Stomach (tissue), 19 donors: ENCODE measurements at places on chromosomes 6 and 20. TPM values are rescaled to one million over a fixed set of nuclear protein-coding genes. Genes with fewer than 3 reads are reported as not detected.

DNA sequence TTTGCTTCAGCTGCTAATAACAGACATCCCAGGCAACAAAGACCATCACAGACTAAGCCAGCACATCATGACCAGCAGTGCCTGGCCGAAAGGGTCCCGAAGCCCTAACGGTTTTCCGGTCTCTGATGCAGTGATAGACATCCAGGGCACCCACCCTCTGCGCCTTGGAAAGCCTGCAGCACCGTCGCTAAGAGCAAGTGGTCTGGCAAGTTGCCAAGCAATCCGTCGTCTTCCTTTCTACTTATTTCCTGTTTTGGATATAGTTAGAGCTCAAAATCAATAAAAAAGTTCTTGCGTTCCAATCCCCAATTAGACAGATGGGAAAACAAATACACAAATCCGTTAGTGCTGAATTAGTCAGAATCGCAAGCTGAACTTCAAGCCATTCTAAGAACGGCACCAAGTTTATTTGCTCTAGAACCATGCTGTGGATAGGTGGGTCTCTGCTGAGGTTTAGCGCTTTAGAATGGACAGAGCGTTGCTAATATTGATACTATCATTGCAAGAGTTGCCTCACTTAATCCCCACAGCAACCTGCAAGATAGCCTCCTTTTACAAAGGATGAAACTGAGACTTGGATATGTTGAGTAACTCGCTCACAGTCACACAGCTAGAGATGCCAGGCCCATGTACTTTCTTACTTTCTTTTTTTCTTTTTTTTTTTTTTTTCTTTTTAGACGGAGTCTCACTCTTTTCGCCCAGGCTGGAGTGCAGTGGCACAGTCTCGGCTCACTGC lies 163.3 kb upstream of the SNX9 start:
- peaks cover 9% of the 10 kb centered on the region for H3K36me3 ChIP-seq
- DNase-seq: no peak
- no peak overlapping the region for H3K4me3 ChIP-seq
- H3K27me3 ChIP-seq: no peaks in the 10 kb centered on the region

DNA sequence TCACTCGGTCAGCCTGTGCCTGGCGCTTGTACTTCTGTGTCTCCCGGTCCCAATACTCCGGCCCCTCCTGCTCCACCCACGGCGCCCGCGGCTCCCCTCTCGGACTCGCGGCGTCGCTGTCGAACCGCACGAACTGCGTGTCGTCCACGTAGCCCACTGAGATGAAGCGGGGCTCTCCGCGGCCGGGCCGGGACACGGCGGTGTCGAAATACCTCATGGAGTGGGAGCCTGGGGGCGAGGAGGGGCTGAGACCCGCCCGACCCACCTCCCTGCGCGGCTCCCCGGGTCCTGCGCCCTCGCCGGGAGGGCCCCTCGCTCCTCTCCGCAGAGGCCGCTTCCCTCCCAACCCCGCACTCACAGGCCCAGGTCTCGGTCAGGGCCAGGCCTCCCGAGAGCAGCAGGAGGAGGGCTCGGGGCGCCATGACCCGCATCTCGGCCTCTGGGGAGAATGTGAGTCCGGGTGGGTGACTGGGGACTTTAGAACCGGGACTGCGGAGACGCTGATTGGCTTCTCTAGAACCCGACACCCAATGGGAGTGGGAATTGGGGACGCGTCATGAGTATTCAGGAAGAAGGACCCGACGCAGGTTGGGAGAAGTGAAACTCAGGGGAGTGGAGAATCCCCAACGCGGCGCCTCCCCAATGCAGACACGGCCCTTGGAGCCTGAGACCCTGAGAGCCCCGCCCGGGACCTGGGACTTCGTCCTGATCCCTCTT lies at the start of gene HLA-C:
Gene HLA-C, minus strand, starts transcription at position 452 of the 717 bp plus-strand sequence. Its CDS starts 21 bp downstream, at position 431.
- peak within 1 kb of the TSS; percentile 44 for H3K4me3 ChIP-seq
- H3K36me3 ChIP-seq: peaks cover 32% of the 10 kb centered on the region
- H3K4me1 ChIP-seq: peaks cover 4% of the 10 kb centered on the region

DNA sequence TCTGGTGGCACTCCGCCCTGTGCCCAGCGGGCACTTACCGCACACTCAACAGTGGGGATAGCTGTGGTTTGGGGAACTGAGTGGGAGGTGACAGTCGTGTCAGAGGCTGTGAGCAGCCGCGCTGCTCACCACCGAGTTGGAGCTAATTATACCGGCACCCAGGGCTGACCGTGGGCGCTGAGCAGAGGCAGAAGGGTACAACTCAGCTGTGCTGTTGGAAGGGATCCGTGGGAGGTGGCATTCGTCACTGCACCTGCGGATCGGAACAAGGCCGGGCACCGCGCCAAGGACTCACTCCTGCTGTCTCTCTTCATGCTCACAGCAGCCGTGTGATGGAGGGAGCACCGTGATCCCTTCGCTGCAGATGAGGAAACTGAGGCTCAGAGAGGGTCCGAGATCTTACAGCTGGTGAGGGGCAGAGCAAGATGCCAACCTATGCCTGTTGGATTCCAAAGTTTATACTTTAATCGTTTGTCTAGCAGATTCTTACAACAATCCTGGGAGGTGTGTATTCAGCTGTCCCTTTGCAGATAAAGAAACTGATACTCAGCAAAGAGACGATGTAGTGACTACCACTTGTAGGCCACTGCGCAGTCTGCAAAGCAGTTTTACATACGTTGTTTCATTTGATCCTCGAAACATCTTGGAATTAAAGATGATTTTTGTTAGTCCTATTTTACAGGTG lies 713 bp upstream of the ELMO2 start:
- H3K27ac ChIP-seq: peak overlapping the region; percentile 97
- peaks cover 58% of the 10 kb centered on the region for H3K4me1 ChIP-seq
- no peaks in the 10 kb centered on the region for H3K36me3 ChIP-seq
- H3K27me3 ChIP-seq: no peaks in the 10 kb centered on the region

- no peaks in the 10 kb centered on the region for H3K36me3 ChIP-seq
- no peak for DNase-seq
- no peak overlapping the region for H3K4me3 ChIP-seq
- no peak overlapping the region for H3K27ac ChIP-seq
- peaks cover 4% of the 10 kb centered on the region for H3K4me1 ChIP-seq
Observed at GRCh38 chr20:32976746-32977145, 27.5 kb downstream of the SUN5 start.

GRCh38 chr6:10397756-10398445 lies 17.0 kb downstream of the TFAP2A start:
- peaks cover 17% of the 10 kb centered on the region for H3K27me3 ChIP-seq
- no peaks in the 10 kb centered on the region for H3K4me1 ChIP-seq

The ZNF341 gene
- total RNA-seq: 1.3 TPM
